Keratinocyte (primary cell): ENCODE measurements at places on chromosomes 2 and 18.

GRCh38 chr2:161384864-161385263 is 31.2 kb upstream of the TBR1 start:
- no peak overlapping the region for H3K4me3 ChIP-seq
- DNase-seq = no peak
- H3K27me3 ChIP-seq = no peaks in the 10 kb centered on the region
- H3K27ac ChIP-seq = no peak overlapping the region
- H3K36me3 ChIP-seq = no peaks in the 10 kb centered on the region

DNA sequence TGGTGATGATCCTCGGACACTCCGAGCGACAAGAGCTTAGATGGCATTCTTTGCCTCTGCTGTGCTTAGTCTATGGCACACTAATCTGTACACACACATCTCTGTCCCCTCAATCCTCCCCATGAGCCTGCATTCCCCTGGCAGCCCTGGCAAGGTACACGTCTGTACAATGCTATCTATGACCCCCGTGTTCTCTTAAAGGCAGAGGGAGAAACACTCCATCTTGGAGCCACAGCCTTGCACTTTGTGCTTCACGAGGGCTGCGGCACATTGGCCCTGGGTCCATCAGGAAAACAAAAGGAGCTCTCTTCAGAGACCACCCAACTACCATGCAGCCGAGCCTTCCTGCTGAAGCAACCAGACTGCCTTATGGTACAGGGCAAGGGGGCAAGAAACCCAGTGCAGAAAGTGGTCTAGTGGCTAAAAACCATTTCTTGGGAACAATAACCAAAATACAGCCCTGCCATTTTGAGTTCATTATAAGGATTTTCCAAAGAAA is 42.5 kb downstream of the STEAP3 start:
- H3K27me3 ChIP-seq = no peaks in the 10 kb centered on the region
- H3K4me3 ChIP-seq = no peak overlapping the region
- H3K27ac ChIP-seq = no peak overlapping the region

- peaks cover 18% of the 10 kb centered on the region for H3K27me3 ChIP-seq
- no peak overlapping the region for H3K27ac ChIP-seq
- no peak for DNase-seq
- no peaks in the 10 kb centered on the region for H3K36me3 ChIP-seq
- no peak overlapping the region for H3K4me3 ChIP-seq
Observed at GRCh38 chr2:239756790-239757760, 268.1 kb downstream of the NDUFA10 start.

DNA sequence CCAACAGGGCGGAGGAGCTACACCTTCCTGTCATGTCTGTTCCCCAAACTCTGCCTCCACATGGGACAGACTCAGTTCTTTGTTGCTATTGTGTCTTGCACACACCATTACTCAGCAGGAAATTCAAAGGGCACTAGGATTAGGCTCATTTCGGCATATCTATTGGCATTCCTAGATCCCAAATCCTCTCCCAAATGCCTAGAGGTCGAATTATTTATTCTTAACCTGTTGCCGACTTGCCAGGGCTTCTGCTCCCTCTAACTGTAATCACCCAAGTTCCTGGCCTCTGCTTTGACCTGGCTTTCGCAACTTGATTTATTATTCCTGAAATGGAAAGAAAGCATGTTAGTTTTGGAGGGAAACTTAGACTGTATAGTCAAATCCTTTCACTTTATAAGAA is 67.8 kb upstream of the ST6GAL2 start:
- no peaks in the 10 kb centered on the region for H3K27me3 ChIP-seq
- no peak overlapping the region for H3K27ac ChIP-seq
- DNase-seq = no peak

- H3K4me3 ChIP-seq = no peak overlapping the region
- H3K36me3 ChIP-seq = no peaks in the 10 kb centered on the region
- DNase-seq = no peak
- H3K27me3 ChIP-seq = no peaks in the 10 kb centered on the region
- H3K27ac ChIP-seq = no peak overlapping the region
- H3K4me1 ChIP-seq = no peaks in the 10 kb centered on the region
Observed at GRCh38 chr2:56871644-56872043, 687.9 kb downstream of the CCDC85A start.

DNA sequence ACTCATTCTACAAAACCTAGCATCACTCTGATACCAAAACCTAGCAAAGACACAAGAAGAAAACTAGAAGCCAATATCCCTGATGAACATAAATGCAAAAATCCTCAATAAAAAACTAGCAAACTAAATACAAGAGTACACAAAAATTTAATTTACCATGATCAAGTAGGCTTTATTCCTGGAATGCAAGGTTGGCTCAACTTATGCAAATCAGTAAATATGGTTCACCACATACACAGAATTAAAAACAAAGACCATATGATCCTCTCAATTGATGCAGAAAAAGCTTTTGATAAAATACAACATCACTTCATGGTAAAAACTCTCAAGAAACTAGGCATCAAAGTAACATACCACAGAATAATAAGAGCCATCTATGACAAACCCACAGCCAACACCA is 188.3 kb downstream of the ETAA1 start:
- H3K4me1 ChIP-seq = no peaks in the 10 kb centered on the region
- no peak for DNase-seq
- no peaks in the 10 kb centered on the region for H3K36me3 ChIP-seq

DNA sequence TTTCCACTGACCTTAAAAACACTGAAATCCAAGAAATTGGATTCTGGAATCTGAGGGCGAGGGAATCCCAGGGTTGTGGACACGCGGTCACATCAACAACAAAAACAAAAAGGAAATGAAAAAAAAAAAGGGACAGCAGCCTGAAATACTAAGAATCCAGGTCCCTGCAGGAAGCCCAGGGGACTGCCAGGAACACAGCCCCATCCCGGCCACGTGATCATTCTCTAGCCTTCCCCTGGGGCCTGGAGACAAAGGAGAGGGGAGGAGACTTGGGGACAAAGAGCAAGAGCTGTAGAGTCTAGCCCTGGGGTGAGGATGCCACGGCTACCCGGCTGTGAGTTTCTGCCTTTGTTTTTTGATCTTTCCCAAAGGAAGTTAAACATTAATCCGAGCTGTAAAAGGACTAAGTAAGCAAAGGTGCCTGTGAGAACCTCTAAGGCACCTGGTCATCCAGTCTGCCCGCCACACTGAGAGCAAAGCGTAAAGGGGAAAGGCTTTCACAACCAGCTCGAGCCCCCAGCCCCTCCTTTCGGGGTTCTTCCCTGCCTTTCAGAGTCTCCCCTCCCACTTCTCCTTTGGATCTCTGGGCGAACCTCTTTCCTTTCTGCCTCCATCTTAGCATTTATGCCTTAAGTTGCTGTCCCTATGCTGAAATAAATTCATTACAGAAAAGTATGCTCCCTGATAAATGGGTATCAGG is 57.9 kb upstream of the MSH2 start:
- no peak for DNase-seq
- H3K27me3 ChIP-seq = no peaks in the 10 kb centered on the region
- H3K36me3 ChIP-seq = no peaks in the 10 kb centered on the region

DNA sequence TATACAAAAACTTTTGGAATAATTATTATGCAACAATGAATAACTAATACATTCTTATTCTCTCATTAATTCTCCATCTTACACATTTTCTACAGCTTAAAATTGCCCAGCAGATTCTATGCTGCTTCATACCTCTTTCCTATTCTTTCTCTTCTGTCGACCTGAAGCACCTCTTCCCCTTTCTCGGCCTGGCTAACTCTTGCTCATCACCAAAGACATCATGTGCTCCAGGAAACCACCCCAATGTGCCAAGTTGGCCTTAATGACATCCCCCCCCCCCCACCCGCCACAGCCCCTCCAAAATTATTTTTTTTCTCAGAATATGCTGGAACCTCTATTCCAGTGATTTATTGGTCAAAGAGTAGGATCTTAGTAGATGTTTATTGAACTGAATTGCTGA is 43.6 kb downstream of the ZNF521 start:
- no peak for DNase-seq
- H3K4me3 ChIP-seq = no peak overlapping the region
- H3K36me3 ChIP-seq = no peaks in the 10 kb centered on the region
- H3K27me3 ChIP-seq = no peaks in the 10 kb centered on the region
- H3K4me1 ChIP-seq = no peaks in the 10 kb centered on the region
- H3K27ac ChIP-seq = no peak overlapping the region

- H3K4me1 ChIP-seq = peaks cover 5% of the 10 kb centered on the region
- DNase-seq = no peak
- H3K36me3 ChIP-seq = no peaks in the 10 kb centered on the region
- H3K4me3 ChIP-seq = no peak overlapping the region
- no peaks in the 10 kb centered on the region for H3K27me3 ChIP-seq
- no peak overlapping the region for H3K27ac ChIP-seq
Observed at GRCh38 chr2:3127710-3128109, 249.9 kb downstream of the EIPR1 start.

DNA sequence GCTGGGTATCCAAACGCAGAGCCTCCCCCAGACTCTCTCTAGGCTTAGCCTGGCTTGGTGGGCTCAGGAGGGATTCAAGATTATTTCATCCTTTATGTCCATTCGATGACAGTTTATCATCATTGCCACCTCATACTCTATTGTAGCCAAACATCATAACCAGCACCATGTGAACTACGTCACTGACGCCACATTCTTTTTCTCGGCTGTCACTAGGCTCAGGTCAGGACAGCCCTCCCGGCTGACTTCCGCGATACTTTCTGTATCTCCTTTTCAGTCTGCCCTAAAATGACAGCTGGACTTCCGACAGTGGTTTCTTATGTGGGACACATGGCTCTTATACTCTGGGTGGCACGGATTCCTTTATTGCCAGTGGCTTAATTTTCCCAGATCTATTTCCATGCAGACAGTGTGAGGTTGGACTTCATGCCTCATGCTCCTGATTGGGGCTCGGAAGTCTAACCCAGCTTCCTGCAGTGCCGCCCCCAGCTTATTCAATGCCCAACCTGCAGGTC is 39.8 kb upstream of the SMIM21 start:
- H3K27ac ChIP-seq = no peak overlapping the region
- H3K4me1 ChIP-seq = peaks cover 7% of the 10 kb centered on the region
- no peaks in the 10 kb centered on the region for H3K36me3 ChIP-seq
- no peak for DNase-seq

DNA sequence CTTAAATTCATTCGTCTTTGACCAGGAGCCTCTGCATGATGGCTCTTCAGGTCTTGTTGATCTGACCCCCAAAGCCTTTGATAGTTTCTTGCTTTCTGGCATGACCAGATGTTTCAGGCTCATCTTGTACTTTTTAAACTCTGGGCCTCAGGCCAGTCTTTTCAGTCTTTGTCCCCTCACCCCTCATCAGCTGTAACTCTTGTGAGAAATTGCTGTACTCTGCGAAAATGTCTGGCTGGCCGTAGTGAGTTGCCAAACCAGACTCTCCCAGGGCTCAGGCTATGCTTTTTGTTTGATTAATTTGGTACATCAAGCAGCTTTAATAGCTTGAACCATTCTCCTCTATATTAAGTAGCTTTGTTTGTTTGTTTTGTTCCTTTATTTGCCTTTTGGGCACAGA is 75.9 kb downstream of the BABAM2 start:
- no peak overlapping the region for H3K4me3 ChIP-seq
- H3K27me3 ChIP-seq = no peaks in the 10 kb centered on the region
- H3K27ac ChIP-seq = no peak overlapping the region
- no peaks in the 10 kb centered on the region for H3K4me1 ChIP-seq
- peaks cover 1% of the 10 kb centered on the region for H3K36me3 ChIP-seq
- DNase-seq = no peak

DNA sequence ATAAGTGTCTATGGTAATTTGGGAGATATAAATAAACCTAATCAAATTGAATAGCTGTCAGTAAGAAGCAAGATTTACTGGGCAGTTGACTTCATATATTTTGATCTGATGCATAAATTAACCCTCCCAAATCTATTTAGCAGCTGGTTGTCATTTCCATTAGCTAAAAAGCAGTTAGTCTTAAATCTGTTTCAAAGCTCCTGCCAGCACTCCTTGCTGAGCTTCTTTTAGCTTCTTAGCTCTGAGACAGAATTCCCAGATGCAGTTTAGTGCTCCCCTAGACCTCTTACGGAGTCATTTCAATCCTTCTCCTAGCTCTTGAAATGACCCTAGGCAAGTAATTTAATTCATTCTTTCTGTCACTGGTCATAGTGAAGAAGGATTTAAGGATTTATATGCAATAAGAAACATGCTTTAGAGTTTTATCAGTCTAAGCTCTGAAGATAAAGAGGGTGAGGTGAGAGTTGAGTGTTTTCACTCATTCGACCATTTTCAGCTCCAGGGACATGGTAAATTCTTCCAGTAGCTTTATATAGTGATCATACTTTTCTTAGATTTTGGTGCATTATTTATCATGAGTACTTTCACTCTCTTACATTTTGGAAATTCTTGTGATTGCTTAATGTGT is 98.9 kb downstream of the PHLPP1 start:
- H3K27me3 ChIP-seq = no peaks in the 10 kb centered on the region
- no peak for DNase-seq
- H3K4me3 ChIP-seq = no peak overlapping the region
- no peaks in the 10 kb centered on the region for H3K36me3 ChIP-seq
- H3K4me1 ChIP-seq = no peaks in the 10 kb centered on the region

DNA sequence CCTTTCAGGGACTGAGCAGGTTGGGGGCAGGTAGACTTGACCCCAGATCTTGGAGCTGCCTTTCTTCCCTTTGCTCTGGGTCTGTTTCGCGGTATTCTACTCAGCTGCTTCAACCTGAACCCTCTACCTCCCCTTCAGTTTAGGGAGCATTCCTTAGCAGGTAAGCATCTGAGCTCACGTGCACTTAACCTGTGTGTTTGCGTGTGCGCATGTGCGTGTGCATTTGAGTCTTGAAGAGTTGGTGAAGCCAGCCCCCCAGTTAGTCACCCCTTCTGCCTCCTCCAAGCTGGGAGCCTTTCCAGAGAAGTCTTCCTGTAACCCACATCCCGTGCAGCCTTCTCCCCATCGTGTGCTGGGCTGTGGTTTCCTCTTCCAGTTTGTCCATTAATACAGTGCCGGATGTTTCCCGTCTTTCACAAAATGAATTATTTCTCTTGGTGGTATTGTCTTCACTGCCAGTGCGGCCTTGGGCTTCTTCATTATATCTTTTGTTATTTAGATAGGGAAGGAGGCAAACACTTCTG is 33.2 kb downstream of the B3GNT2 start:
- H3K36me3 ChIP-seq = no peaks in the 10 kb centered on the region
- no peak overlapping the region for H3K27ac ChIP-seq
- H3K27me3 ChIP-seq = no peaks in the 10 kb centered on the region

DNA sequence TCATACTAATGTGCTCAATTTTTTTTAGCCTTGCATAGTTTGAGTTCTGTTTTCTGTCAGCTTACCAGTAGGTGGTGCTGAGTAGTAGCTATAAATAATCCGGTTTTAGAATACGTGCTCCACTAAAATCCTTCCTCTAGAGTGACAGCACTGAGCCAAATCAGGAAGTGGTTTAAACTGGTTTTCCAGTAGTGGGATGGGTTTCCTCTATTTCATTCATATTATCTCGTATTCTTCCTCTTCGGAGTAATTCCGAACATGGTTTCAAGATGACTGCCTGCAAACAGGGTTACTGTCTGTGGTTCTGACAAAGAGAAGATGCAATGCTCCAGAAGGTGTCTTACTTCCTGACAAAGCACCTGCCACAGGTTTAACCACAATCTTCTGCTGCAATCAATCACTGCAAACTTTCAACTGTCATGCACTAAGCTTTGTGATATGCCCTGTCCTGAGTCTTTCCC is 496.9 kb upstream of the VRK2 start:
- H3K27ac ChIP-seq = no peak overlapping the region
- H3K4me1 ChIP-seq = no peaks in the 10 kb centered on the region
- H3K4me3 ChIP-seq = no peak overlapping the region

GRCh38 chr2:122481717-122482116 is 726.3 kb downstream of the TSN start:
- no peak overlapping the region for H3K27ac ChIP-seq
- H3K27me3 ChIP-seq = no peaks in the 10 kb centered on the region
- no peak overlapping the region for H3K4me3 ChIP-seq
- no peak for DNase-seq
